ENCODE measurements at places on chromosomes 5 and 9.

DNA sequence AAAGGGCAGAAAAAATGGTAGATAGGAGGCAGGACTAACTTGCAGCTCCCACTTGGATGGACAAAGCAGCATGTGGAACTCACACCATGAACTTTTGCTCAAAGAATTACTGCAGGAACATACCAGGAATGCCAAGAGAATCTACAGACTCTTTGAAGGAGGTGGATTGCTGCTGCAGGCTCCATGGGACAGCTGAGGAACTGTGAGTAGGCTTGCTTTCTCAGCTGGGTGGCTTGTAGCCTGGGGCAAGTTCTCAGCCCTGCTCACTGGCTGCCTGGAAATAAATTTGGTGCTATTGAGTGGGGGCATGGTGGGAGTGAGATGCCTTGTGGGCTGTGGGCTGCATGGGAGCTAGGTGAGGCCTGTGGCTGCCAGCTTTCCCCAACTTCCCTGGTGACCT, 574.5 kb downstream of the PRELID2 start:
- DNase-seq = no peak

GRCh38 chr9:83432877-83433550, 105.2 kb downstream of the FRMD3 start:
- no peak for DNase-seq

DNA sequence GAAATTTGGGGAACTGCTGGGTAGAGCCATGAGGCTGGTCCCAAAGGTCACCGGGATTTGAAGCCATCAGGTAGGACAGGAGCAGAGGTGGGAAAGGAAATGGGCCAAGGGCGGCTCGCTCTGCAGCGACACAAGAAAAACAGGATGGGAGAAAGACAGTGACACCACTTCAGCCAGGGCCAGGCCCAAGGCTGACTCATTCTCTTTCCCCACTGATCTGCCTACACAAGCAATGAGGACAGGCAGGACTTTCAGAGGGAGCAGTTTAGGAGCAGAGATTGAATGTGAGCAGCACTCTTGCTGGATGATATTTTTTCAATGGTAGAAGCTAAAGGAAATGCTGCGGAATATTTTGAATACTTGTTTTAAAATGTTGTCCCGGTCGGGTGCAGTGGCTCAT, 3.5 kb downstream of the RUFY1 start:
- DNase-seq = no peak

DNA sequence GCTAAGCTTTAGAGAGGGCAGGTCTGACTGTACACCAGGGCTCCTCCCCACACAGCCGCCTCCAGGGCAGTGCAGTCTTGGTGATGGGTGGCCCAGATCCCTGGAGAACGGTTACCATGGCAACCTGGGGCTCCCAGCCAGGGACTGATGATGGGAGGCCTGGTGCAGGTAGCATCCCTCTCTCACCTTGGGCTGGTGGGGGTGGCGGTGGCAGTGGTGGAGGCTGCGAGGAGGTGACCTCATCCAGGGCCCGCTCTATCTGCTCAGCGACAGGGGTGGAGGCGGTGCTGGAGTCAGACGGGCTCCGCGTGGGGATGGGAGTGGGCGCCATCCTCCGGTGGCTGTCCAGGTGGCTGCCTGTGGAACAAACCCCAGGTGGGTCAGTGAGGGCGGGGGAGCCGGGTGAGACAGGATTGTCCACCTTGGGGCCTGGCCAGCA, 12.3 kb downstream of the PRR7 start:
- no peak for DNase-seq

GRCh38 chr9:17597977-17598376, 19.1 kb downstream of the SH3GL2 start:
- DNase-seq = no peak
